ENCODE measurements at places on chromosomes 2 and 18.

DNA sequence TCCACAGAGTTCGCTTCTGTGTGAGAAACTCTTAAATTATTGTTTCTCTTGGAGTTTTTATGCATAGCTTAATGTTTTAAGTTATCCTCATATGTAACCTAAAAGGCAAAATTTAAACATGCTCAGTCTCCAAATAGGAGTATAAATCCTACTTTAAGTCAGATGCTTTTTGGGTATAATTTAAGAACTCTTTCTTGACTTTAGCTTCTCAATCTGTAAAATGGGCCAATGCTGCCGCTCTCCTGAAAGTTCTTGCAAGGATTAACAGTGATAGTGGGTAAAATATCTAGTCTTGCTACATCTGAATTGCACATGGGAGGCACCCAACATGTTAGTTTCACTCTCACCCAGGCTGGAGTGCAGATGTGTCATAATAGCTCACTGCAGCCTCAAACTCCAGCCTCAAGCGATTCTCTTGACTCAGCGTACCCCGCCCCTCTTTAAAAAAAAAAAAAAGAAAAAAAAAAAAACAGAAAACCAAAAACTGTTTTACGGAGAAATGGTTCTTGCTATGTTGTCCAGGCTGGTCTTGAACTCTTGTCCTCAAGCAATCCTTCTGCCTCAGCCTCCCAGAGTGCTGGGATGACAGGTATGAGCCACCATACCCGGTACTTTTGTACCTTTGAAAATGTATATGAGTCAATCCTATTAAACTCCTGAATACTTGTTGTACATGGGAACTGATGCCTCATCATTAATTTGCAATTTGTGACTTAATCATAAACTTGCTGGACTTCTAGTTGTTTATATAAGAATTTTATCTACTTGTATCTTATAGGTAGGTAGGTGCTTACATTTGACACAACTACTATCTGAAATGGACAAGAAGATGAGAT is 1.8 kb downstream of the FBXO48 start:
- DNase-seq = no peak

GRCh38 chr2:28454016-28454930 is 41.6 kb upstream of the PLB1 start:
- DNase-seq = no peak

- DNase-seq = no peak
Observed at GRCh38 chr2:200765995-200766660, 45.6 kb upstream of the BZW1 start.

DNA sequence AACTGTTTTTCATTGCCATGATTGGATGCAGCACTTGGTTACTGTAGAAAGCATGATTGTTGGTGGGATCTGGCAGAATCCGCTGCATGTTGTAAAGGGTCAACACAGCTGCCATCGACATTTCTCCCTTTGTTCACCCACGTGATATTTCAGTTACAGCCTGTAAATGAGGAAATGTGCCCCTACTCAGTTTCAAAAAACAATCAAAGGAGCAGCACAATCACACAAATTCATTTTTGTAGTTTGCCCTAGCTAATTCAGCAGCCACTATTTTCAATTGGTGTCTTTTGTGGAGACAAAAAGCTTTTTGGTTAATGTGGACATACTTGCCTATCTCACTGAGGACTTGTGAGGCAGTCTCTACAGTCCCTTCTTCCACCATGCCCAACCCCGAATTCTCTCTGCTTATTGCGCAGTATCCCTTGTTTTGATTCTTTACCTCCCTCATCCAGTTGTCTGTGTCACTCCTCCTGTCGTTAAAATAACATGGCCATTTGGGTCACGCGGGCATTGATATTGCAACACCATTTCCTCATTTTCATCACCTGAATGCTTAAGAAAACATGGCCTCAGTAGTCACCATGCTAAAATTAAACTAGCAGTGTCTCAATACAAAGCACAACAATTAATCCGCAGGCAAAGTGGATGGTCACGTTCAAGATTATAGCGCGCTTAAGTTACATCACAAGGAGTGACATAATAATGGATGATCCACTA is 6.4 kb upstream of the PROC start:
- DNase-seq = peak; percentile 28

Data from eye (tissue), 1 donor.